ENCODE measurements at places on chromosomes 3 and 15.

- DNase-seq, result peak; percentile 25
These were observed 87.8 kb downstream of the NCEH1 start for GRCh38 chr3:172622916-172623700.

DNA sequence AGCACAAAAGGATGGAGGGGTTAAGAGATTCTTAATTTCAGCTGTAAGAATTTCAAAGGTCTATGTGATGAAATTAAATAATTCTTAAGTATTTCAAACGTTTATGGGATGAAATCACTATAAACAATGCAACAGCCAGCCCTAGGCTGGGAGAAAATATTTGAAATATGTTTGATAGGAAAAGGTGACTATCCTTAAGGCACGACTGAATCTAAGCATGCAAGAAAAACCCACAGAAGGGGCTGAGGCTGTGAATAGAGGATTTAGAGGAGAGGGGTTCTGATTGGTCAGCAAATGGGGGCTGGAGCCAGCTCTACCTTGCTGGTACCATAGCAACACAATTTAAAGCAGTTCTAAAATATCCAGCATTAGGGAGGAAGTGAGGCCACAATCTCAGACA is 220.8 kb upstream of the ATP10A start:
- no peak for DNase-seq

DNA sequence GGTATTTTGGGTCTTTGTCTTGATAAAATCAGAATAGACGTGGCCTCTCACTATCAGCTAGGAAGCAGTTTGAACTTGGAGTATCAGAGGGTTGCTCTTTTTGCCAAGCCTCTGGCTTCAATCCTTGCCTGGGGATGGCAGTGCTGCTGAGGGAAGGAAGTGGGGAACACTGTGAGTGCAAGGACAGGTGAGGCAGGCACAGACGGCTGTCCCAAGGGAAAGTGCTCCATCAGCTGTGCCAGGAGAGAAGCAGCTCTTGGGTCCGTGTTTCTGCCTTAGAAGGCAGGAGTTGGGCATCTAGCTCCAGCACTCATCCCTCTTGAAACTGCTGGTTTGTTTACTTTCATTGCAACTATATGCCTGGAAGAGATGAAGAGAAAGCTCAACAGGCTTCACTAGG is 33.2 kb downstream of the PML start:
- no peak for DNase-seq

DNA sequence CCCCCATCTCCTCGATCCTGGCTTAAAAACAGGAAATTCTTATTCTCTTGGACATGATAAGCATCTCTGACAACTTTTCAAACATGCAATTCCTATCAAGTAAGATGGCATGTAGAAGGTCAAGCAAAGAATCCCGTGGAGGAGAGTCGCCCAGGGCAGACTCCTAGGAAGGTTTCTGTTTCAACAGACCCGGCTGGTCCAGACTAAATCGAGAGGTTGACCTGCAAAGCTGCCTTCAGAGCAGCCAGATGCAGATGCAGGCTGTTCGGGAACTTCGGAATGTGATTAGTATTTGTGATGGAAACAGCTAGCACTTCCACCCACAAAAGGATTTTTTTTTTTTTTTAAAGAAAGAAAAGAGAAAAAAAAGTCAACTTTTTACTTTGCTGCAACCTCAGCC is 216.8 kb downstream of the NR1D2 start:
- no peak for DNase-seq

GRCh38 chr3:197369545-197369944 is 71.1 kb upstream of the DLG1 start:
- no peak for DNase-seq

GRCh38 chr3:189404024-189404423 is 227.2 kb upstream of the TP63 start:
- DNase-seq, result no peak

- no peak for DNase-seq
These were observed 15.0 kb downstream of the GRK7 start for GRCh38 chr3:141777957-141778813.

GRCh38 chr15:40928821-40929659 is at the start of gene DLL4:
TSS of gene DLL4 (plus strand) at chr15:40929340. CDS start at chr15:40929669, 329 bp downstream.
- no peak for DNase-seq

GRCh38 chr3:64144241-64144900 is 80.9 kb downstream of the PRICKLE2 start:
- no peak for DNase-seq

DNA sequence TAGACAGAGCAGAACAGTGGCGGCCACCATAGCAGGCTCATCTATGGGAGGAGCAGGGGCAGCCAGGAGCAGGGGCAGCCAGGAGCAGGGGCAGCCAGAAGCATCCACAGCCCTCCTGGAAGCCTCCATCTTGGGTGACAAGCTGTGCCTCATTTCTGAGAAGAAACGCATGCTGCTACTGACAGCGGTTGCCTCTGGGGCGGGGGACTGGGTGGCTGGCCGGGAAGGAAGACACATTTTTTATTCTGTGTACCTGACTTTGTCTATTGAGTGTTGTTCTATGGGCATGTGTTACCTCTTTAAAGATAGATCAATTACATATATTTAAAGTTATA is 71.5 kb upstream of the KLF13 start:
- DNase-seq, result no peak

DNA sequence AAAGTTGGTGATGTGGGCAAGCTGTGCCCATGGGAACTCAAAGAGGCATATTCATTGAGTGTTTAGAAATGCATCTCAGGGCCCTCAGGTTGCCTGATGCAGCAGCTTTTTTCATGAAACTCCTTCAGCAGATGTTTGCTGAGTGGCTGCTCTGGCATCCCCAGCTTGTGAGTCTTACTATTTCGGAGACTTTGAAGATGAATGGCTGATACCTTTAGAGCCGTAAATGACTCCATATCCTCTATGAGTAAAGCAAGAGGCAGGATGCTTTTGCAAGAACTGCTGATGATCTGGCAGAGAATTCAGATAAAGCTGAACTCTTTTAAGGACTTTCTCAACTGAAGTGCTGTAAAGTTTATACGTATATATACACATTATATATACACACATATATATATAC is 384.3 kb downstream of the CACNA2D3 start:
- no peak for DNase-seq

DNA sequence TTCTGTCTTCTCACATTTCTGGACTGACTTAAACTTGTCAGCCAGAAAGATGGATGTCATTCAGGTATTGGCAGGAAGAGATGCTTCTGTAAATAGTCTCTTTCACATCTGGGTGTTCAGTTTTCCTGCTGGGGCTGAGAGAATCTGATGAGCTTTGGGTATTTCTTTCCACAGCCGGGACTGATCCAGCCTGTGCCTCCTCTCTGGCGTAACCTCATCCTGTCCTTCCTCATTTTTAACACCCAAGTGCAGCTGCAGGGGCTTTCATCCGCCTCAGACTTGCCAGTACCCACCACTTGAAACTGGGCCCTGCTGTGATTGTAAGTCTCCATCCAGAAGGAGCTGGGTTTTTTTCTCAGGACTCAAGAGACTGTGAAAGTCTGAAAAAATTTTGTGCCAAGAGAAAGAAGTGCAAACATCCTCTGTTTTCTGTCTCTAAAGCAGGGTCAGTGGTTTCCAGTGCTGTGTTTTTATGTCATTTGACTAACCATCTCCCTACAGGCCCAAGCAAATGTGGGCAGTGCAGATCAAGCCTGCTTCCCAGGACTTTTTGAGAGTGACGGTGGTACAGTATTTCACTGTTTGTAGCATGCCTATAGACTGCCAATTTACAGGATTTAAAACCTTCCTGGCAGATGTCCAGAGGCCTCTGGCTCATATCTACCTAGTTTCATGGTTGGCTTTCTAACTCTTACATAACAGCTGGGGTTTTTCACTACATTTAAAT is 342.7 kb downstream of the PTPRG start:
- no peak for DNase-seq

DNA sequence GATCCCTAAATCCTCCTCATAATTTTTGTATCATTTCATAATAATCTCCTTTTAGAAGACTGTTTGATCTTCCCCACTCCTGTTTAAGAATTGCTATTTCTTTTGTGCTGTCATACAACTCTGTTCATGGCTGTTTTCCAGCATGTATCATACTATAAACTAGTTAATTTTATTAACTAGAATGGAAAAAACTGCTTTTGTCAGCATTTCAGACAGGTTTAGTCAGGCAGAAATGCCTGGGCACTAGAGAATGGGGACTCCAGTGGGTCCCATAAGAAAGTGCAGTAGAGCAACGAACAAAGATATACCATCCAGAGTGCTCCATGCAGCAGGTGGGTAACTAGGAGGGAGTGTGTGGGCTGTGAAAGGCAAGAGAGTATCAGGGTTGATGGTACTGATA is 523.9 kb downstream of the PLOD2 start:
- DNase-seq, result no peak

DNA sequence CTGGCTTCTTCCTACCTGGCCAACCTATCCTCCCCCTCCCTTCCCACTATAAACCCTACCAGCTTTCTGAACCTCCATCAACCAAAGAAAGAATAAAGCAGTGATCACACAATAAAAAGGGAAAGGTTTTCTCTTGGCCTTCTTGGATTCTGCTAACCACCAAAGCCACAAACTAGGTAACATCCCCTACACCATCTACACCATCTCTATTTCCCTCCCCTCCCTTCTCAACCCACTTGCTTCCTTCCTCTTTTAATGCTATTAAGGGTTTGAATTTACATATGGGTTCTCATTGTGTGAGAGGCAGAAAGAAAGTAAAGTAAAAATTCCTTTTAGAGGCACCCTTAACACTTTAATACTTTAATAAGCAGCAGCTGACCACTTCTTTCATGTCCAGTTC is 25.8 kb upstream of the RSL24D1 start:
- no peak for DNase-seq

- DNase-seq, result peak; percentile 36
These were observed at the start of gene ADAMTS7 for GRCh38 chr15:78811124-78811824. TSS of gene ADAMTS7 (minus strand) at chr15:78811464. CDS start at chr15:78811220, 244 bp downstream.

- peak; percentile 19 for DNase-seq
These were observed 568 bp upstream of the NCBP2 start for GRCh38 chr3:196942915-196943277.

Measured in stimulated activated CD4-positive, alpha-beta T cell treated with anti-CD3 and anti-CD28 coated beads, Interleukin-12 subunit alpha, Interleukin-12 subunit beta, amount 100 ng/mL, for 24 hours (primary cell).